ENCODE measurements at places on chromosomes 2 and 18.

- DNase-seq = no peak
Measured at GRCh38 chr2:230881840-230882239, 17.1 kb downstream of the ITM2C start.

- DNase-seq = no peak
Measured at GRCh38 chr2:195818106-195818505, 161.1 kb downstream of the SLC39A10 start.

DNA sequence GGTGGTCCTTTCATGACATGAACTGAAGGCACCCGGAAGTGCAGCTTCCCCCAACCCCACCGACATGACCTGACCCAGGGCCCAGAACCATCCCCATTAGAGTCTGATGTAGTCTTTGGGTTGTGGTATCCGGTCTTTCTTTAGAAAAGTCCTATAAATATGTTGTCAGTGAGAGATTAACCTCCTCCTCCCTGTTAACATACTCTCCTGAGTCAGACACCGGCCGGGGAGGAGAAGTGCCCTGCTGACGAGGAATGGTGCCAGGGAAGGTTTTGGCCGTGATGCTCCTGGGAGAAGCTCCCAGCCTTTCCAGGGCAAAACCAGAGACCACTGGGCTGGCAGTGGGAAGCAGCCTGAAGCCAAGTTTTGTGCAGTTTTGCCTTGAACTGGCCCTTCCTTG is 109.0 kb downstream of the LAMA3 start:
- no peak for DNase-seq

DNA sequence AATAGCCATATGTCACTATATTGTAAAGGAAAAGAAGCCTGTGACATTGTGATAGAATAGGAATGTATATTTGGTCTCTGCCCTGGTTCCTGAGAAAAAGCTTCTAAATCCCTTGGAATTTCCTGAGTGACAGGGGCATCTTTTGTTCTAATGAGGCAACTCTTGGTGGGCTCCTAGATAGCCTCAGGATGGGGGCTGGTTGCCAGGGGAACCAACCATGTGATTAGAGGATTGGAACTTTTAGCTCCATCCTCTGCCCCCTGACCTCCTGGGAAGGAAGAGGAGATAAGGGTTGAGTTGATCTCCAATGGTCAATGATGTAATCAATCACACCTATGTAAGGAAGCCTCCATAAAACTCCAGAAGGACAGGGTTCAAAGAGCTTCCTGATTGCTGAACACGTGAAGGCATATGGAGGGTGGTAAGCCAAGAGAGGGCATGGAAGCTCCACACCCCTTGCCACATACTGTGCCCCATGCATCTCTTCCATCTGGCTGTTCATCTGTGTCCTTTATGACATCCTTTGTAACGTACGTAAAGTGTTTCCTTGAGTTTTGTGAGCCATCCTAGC is 2.9 kb upstream of the ME2 start:
- DNase-seq = no peak

DNA sequence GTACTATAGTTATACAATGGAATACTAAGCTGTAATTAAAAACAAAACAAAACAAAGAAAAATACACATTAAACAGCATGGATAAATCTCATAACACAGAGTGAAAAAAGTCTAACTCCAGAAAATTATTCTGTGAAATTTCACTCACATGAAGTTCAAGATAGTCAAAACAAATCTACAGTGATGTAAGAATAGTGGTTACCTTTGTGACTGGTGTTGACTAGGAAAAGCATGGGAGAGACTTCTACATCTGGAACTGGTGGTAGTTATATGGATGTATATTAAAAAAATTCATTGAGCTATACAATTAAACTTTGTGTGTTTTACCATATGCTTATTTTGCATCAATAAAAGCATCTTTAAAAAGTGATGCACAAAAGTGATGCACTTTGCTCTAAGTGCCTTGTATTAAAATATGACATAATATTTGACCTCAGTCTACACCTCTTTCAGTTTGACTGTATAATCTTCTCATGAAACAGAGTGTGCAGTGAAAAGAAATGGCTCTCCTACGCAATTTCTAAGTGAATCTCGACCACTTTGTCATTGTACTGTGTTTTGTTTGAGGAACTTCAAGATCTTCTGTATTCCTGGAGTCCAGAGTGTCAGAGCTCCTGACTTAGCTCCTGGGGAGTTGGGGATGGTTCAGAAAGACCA is 28.0 kb downstream of the STAT4 start:
- DNase-seq = no peak

DNA sequence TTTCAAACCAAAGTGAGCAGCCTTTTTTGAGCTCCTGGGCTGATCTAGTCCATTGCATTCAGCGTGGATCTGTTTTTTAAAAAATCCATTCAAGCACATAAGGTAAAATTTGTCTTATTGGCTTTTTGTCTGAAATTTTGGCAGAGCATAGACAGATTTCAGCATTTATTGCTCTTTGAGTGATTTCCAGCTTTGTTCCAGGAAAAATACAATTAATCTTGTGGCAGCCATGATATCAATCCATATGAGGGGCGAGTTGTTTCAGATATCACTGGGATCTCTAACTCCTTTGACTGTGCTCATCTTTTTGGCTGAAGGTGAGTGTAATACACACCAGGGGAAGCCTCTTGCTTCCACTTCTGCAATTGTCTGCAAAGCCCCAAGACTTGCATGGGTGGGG is 523.9 kb downstream of the SLC4A3 start:
- no peak for DNase-seq

DNA sequence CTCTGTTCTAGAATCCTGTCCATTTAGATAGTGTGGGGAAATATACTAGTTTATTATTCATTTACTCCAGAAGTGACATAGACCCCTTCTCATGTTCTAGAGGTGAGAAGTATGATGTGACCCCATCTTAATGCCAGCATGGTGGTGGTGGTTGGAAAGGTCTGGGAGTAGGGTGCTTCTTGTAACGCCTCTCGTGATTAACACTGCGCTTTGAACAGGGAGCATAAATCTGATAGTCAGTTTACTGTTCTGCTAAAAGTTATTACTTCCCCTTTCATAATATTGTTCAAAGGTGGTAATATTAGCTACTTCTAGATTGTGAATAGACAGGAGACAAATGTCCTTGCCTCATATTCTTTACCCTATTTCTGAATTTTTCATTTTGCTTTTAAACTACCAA is 35.6 kb downstream of the EHBP1 start:
- no peak for DNase-seq

GRCh38 chr18:76958692-76959341 is 136.5 kb downstream of the ZNF236 start:
- DNase-seq = no peak

DNA sequence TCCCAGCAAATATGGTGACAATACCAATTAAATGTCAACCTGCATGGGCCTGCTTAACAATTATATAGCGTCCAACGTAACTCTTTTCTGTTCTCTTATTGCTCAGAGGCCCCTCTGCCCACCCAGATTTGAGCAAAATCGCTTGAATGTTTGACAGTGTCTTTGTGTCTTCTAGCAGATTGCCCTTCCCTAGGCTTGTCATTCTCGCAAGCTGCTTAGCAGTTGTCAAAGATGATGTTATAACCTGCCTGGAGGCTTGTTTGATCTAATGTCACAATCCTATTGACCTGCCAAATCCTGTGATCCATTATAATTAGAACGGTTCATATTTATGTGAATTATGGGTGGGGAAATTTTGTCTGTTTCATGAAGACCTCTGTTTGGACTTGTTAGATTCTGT is 108.8 kb downstream of the FARSB start:
- DNase-seq = no peak

DNA sequence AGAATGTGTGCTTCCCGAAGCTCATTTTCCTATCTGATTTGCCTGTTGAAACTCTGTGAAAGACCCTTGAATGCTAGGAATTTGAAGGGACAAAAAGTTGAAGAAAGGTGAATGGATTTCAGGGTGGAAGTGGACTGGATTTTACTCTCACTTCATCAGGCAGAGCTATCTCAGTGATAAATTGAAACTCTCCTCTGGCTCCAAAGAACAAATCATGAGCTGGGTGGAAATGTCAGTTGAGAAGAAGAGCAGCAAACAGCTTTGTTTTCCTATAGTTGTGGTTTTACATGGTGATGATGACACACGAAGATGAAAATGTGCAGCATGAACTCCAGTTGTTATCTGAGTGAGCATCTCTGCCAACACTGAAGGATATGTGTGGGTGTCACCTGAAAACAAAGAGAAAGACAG is 34.4 kb downstream of the CD28 start:
- no peak for DNase-seq

DNA sequence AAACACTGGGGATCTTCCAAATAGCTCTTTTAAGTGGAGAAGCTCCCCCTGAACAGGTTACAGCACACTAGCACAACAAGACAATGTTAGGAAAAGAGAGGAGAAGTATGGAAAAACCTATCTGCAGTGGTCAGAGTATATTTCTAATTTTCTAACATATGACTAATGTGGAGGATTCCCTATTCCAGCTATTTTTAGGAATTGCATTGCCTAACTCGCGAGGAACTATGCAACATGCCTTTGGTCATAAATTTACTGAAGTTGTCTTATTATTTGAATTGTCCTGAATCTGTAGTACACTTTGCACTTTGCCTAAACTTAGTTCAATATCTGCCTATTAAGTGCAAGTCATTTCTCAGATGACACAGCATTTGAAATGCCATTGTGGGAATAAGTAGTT is 381.4 kb downstream of the CCDC85A start:
- no peak for DNase-seq

DNA sequence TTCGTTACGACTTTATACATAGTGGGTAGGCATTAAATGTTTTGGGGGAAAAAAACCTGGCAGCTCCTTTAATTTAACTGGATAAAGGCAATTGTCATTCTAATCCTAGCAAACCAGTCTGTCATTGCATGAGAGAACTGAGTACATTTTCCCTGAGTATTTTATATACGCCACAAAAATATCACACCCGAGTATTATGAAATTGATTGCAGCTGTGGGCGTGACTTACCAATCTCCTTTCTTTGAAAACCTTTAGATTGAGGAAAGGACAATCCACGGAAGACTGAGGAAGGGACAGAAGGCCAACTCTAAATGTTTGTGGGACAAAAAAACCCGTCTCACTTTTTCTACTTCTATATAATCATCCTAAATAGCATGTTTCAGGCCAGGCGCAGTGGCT is 9.0 kb downstream of the TM4SF20 start:
- DNase-seq = no peak

DNA sequence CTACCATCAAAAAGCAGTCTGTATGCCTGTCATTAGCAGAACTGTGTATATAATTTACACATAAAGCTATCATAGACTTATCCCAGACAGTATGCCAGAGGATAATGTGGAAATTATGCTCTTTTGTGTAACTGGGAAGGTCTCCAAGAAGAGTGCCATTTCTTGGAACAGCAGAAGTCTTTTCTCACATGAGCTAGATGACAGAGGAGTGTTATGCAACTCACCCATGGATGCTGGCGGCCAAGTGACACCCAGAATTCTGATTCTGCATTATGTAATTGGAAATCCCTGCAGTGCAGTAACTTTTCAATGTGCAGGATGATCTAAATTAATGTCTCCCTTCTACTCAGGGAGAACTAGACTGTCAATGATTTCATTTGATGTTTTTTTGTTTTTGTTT is 160.0 kb downstream of the UBE2E3 start:
- DNase-seq = no peak

- DNase-seq = no peak
Measured at GRCh38 chr2:65818873-65819451, 386.6 kb upstream of the SPRED2 start.

DNA sequence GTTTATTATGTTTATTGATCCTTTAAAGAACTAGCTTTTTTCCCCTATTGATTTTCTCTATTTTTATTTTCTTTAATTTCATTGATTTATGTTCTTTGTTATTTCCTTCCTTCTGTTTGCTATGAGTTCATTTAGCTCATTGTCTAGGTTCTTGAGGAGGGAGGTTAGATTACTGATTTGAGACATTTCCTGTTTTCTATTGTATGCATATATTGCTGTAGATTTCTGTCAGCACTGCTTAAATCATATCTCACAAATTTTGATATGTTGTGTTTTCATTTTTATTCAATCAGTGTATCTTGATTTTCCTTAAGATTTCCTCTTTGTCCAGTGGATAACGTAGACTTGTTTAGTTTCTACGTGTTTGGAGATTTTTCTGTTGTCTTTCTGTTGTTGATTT is 43.4 kb downstream of the PTPN4 start:
- no peak for DNase-seq

DNA sequence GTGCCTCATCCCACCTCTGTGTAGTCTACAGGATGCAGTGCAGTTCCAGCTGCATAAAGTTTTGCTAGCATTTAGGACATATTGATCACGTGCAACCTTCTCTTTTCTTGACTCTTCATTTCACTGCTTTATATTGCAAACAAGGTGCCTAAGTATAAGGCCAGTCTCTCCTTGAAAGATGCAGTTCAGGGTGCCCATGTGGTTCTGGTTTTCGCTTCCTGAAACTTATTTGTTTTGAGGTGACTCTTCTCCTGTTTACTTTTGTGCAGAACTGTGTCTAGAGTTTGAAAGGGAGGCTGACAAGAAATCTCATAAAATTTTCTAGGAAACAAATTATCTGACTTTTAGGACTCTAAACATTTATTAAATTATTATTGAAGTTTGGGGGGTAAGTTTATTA is 189.9 kb downstream of the UBE2E3 start:
- DNase-seq = no peak
